ENCODE measurements at places on chromosomes 13 and 19. TPM values are rescaled to one million over a fixed set of nuclear protein-coding genes. Genes with fewer than 3 reads are reported as not detected.

- no peak for DNase-seq
These were observed 108.3 kb downstream of the ABCC4 start for GRCh38 chr13:95192998-95193397.

The ZNF793 gene
- polyA plus RNA-seq = 5.0 TPM

The MATK gene
- polyA plus RNA-seq = 20.5 TPM

GRCh38 chr13:51262501-51263211 is 40.5 kb downstream of the FAM124A start:
- no peak for DNase-seq

DNA sequence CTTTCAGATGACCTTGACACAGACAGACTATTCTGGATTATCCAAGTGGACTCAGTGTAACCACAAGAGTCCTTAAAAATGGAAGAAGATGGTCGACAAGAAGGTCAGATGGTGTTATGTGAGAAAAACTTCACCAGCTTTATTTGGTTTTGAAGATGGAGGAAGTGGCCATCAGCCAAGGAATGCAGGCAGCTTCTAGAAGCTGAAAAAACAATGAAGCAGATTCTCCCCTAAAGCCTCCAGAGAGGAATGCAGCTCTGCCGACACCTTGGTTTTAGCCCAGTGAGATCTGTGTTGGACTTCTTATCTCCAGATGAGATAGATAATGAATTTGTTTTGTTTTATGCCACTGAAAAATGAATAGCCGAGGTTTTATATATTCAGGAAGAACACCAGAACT is 501.5 kb downstream of the DCT start:
- DNase-seq = no peak

The CAMSAP3 gene
- polyA plus RNA-seq = 11.4 TPM

DNA sequence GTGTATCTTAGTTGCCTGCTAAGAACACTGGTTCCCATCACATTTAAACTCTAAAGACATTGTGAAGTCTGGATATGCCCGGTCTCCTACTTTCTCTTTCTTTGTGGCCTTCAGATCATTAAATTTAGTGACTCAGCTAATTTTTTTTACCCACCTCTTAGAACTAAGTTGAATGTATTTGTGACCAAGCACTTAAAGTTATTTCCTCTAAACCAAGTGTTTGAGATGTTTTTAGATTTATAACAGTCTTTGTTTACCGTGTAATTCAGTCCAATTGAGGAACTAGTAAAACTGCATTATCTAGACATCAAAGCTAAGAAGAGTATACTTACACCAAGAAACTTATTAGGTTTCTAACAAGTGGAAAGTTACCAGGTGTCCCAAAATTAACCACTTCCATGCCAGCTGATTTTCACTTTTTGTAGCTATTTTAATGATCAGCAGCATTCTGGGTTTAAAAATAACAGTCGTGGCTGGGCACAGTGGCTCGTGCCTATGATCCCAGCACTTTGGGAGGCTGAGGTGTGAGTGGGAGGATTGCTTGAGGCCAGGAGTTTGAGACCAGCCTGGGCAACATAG is 53.1 kb downstream of the ARHGAP35 start:
- no peak for DNase-seq

The ZNF726 gene
- polyA plus RNA-seq = not detected
